ENCODE measurements at places on chromosomes 2 and 18.

- no peak for DNase-seq
Observed at GRCh38 chr18:75216212-75216910, 5.8 kb downstream of the TSHZ1 start.

- DNase-seq: no peak
Observed at GRCh38 chr2:177476897-177477296, 84.3 kb downstream of the AGPS start.

DNA sequence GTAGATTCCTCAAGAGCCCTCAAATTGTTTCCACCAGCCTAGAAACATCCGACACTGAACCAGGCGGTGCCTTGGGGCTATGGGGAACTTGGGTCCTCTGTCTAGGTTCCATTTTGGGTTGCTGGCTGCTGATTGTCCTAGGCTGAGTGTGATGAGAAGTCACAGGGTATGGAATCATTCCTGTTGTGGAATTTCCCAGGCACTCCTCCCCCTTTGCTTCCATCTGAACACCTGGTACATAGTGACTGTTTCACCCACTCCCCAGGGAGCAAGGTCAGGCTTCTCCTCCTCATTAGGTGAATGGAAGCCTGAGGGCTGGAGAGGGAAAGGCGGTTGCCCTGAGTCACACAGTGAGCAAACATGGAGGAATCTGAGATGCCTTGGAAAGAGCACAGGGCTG, 4.5 kb downstream of the KIF3C start:
- DNase-seq: no peak

- peak; percentile 2 for DNase-seq
Observed at GRCh38 chr18:79863161-79864005, 65.6 kb downstream of the KCNG2 start.

DNA sequence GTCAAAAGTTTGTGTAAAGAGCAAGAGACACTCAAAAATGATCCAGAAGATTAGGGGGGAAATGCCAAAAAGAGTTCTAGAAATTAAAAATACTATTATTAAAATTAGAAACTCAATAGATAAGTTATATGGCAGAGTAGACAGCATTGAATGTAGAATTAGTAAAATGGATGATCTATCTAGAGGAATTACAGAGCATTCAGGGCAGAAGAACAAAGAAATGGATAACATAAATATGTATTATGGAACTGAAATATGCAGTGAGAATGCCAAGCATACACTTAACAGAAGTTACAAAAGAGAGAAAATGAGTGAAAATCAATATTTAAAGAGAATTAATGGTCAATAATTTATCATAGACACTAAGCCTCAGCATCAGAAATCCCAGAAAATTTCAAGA, 33.2 kb upstream of the OR6B3 start:
- no peak for DNase-seq

Measured in endothelial cell (in vitro differentiated cells).